ENCODE measurements at places on chromosomes 16 and 17.

GRCh38 chr16:1470481-1471251 is 4.2 kb downstream of the CLCN7 start:
- no peaks in the 10 kb centered on the region for H3K27me3 ChIP-seq
- H3K36me3 ChIP-seq = no peaks in the 10 kb centered on the region
- H3K27ac ChIP-seq = peak overlapping the region; percentile 73
- DNase-seq = peak; percentile 88

- no peak overlapping the region for H3K27ac ChIP-seq
- H3K4me3 ChIP-seq = no peak overlapping the region
- no peaks in the 10 kb centered on the region for H3K4me1 ChIP-seq
- DNase-seq = no peak
- no peaks in the 10 kb centered on the region for H3K27me3 ChIP-seq
Observed at GRCh38 chr17:70352834-70353233, 183.5 kb downstream of the KCNJ2 start.

GRCh38 chr16:85002099-85002541 is 9.2 kb downstream of the ZDHHC7 start:
- H3K4me3 ChIP-seq = peak overlapping the region; percentile 22
- no peaks in the 10 kb centered on the region for H3K36me3 ChIP-seq
- peak; percentile 28 for DNase-seq
- peaks cover 96% of the 10 kb centered on the region for H3K4me1 ChIP-seq
- no peaks in the 10 kb centered on the region for H3K27me3 ChIP-seq
- peak overlapping the region; percentile 81 for H3K27ac ChIP-seq

- H3K27me3 ChIP-seq = no peaks in the 10 kb centered on the region
- no peak within 1 kb of the TSS for H3K4me3 ChIP-seq
- H3K27ac ChIP-seq = no peak within 1 kb of the TSS
Observed at GRCh38 chr17:10803830-10804475, at the start of gene TMEM238L. Gene TMEM238L (minus strand): TSS chr17:10804099. CDS start chr17:10803963, 136 bp downstream.

DNA sequence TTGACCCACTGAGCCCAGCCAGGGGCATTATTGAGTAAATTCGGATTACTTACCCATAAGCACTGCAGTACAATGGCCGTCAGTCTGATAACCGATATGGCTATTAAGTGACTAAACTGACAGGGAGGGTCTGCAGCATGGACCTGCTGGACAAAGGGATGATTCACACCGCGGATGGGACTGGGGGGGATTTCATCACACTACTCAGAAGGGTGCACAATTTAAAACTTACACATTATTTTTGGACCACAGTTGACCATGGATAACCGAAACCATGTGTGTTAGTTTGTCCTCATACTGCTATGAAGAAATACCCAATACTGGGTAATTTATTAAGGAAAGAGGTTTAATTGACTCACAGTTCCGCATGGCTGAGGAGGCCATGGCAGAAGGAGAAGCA is 106.5 kb downstream of the ABCC6 start:
- H3K4me1 ChIP-seq = peaks cover 9% of the 10 kb centered on the region
- DNase-seq = no peak
- no peaks in the 10 kb centered on the region for H3K27me3 ChIP-seq
- H3K27ac ChIP-seq = no peak overlapping the region
- H3K4me3 ChIP-seq = no peak overlapping the region
- H3K36me3 ChIP-seq = peaks cover 82% of the 10 kb centered on the region

GRCh38 chr16:82651921-82652601 is 25.3 kb downstream of the CDH13 start:
- no peak overlapping the region for H3K4me3 ChIP-seq
- no peaks in the 10 kb centered on the region for H3K36me3 ChIP-seq
- DNase-seq = no peak

- no peaks in the 10 kb centered on the region for H3K36me3 ChIP-seq
- DNase-seq = no peak
- H3K4me1 ChIP-seq = no peaks in the 10 kb centered on the region
- H3K4me3 ChIP-seq = no peak overlapping the region
- peak overlapping the region; percentile 28 for H3K27ac ChIP-seq
Observed at GRCh38 chr16:66247516-66248481, 118.7 kb upstream of the CDH5 start.

- no peaks in the 10 kb centered on the region for H3K27me3 ChIP-seq
- no peak for DNase-seq
- H3K4me3 ChIP-seq = no peak overlapping the region
- no peaks in the 10 kb centered on the region for H3K4me1 ChIP-seq
- no peaks in the 10 kb centered on the region for H3K36me3 ChIP-seq
Observed at GRCh38 chr17:80717720-80718083, 173.1 kb downstream of the RPTOR start.

DNA sequence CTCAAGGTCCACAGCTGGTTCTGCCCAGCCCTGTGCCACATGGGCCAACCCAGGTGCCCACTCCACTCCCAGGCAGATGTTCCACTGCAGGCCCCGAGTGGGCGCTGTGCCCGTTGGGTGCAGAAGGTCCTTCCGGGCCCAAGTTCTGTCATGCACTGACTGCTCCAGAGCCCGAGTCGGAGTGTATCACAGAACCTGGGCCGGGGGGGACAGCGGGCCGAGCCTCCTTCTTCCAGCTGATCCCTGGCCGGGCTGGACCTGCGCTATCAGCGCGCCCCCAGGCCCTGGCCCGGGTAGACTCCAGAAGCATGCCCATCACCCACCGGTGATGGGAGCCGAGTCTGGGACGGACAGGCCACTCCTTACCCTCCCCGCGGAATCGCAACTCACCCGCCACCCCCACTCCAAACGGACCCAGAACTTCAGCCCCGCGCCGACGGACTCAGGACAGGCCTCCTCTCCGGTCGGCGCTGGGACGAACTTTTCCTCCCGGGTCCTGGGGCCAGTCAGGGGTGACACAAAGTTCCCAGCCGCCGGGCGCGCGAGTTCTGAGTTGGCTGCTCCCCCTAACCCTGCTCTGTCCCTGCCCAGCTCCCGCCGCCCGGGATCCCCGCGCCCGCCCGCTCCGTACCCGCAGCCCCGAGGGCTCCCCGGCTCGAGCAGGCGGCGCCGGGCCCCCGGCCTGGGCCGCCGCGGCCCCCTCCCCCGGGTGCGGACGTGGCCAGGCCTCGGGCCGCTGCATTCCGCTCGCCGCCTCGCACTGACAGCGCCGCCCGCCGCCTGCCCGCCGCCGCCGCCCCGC is at the start of gene COPZ2:
Gene COPZ2, minus strand, starts transcription at position 762 of the 802 bp plus-strand sequence. Its CDS starts 20 bp downstream, at position 742.
- H3K4me3 ChIP-seq = peak within 1 kb of the TSS; percentile 75
- no peaks in the 10 kb centered on the region for H3K27me3 ChIP-seq
- peak within 1 kb of the TSS; percentile 49 for H3K27ac ChIP-seq
- DNase-seq = peak; percentile 81
- no peaks in the 10 kb centered on the region for H3K36me3 ChIP-seq

- no peaks in the 10 kb centered on the region for H3K27me3 ChIP-seq
- no peak overlapping the region for H3K27ac ChIP-seq
- DNase-seq = no peak
- H3K4me1 ChIP-seq = peaks cover 48% of the 10 kb centered on the region
- no peak overlapping the region for H3K4me3 ChIP-seq
Observed at GRCh38 chr17:81067391-81067811, 32.5 kb downstream of the BAIAP2 start.

Data from lower lobe of right lung (tissue), 2 donors.